ENCODE measurements at places on chromosomes 6 and 20.
A peak's percentile ranks its signal among the peaks of the same experiment; 100 is the strongest.

DNA sequence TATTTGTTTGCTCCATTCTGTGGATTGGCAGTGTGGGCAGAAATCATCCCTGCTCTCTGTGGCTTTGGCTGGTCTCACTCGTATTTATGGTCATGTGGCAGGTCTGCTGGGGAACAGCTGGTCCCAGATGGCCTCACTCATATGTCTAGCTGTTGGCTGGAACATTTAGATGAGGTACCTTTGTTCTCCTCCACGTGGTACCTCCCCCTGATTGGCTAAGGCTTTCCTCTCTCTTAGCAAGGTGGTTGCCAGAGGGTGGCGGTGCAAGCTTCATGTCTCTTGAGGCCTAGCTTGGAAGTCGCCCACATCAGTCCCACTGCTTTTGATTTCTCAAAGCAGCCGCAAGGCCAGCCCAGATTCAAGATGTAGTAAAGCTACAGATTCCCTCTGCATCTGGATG is 348.5 kb upstream of the BTBD3 start:
- no peak for DNase-seq

GRCh38 chr6:51273228-51273961 is 454.7 kb downstream of the TFAP2B start:
- DNase-seq = no peak

DNA sequence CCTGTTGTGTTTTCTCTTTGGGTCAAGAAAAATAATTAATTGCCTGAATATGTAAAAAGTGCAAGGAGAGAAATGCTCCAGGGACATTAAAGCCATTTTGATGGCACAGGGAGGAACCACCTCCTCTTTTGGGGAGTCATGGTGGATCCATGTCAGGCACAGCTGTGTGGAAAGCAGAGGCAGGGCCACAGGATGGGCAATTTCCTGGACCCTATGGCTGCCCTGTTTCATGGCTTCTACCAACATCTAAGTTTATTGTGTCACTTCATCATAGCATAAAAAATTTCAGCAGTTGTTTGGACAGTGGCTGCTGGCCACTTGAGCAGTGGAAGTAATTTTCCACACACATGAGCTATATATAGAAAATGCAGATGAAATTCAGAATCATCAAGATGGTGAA is 238.2 kb downstream of the SYNE1 start:
- DNase-seq = no peak

- DNase-seq = no peak
Observed at GRCh38 chr20:5195655-5196054, 68.8 kb downstream of the CDS2 start.

DNA sequence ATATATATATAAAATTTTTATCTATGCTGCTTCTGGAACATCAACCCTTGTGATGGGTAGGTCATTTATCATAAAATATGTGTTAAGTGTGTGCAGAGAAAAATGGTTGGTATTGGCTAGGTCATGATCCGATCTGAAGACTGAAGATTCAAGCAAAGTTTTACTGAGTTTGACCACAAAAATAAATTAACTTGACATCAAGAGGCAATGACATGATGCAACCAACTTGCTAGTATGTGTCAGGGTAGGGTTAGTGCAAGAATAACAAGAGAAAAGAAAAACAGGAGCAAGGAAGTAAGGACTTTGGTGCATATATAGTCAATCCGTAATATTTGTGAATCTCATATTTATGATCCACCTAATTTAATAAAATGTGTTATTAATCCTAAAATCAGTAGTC is 1202.0 kb upstream of the ADGRB3 start:
- no peak for DNase-seq

GRCh38 chr20:63978319-63979228 is 868 bp downstream of the SAMD10 start:
- DNase-seq = no peak

GRCh38 chr6:148509119-148509799 is 166.6 kb downstream of the SASH1 start:
- no peak for DNase-seq

DNA sequence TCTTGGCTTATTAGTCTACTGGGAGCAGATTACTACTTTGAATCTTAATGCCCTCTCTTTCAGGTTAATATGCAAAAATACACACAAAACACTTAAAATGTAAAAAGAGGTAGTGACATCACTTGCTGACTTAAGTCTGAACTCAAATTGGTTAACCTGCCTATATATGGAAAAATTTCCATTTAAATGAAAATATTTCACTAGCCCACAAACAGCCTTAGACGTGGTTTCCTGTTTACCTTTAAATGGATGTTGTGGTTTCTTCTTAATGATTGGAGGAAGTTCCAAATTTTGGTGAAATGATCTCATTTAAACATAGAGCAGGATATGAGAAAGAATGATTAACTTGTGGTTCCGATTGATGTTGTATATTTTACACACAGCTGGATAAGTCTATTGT is 553.7 kb downstream of the CD109 start:
- DNase-seq = no peak

GRCh38 chr20:63597651-63598478 is 23.8 kb upstream of the HELZ2 start:
- no peak for DNase-seq

DNA sequence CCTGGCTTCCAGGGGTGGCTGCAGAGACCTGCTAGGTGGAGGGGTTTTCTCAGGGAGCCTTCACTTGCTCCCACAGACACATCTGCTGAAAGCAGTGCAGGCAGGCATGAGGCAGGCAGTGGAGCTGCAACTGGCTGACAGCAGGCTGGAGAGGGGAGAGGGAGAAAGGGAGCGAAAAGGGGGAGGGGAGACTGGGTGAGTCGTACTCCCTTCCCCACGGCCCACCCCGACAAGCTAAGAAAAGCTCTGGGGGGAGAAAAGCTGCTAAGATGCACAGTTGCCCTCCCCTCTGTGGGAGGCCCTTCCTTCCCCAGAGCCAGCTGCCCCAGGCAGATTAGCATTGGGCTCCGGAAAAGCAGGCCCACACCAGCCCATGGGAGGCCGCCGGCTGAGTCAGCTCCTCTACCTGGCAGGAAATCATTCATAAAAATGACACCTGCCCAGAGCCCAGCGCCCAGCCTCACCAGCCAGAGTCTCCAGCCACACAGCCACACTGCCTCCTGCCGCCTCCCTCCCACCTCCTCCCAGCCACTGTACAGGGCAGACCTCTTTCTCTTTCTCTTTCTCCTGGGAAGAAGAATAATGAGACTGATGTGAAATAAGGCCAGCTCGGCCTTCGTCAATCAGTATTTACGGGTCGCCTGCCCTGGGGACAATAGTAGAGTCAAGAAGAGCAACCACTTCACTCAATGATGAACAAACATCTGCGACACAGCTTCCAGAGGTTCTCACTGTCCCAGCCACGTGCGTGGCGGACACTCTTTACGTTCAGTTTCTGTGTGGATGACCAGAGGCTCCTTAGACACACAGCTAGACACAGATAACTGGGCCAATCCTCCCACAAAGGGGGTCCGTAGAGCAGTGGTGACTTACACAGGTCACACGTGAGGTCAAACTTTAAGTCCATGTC is 7.7 kb upstream of the C20orf203 start:
- DNase-seq = no peak

DNA sequence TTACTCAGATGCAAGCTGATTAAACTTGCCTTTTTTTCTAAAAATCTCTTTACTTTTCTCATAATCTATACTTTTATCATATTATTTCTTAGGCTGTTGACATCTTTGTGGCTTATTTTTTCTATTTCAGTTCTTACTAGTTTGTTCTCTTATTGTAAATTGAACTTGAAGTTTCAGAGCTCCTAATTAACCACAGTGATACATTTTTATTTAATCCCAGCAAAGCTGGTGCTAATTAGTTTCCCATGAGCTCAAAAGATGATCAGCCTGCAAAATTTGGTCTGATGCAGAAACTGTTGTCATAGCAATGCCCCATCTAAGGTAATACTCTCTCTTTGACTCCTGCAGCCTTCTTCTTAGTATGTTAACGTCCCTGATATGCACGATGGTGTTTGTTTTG is 170.3 kb downstream of the FUT9 start:
- no peak for DNase-seq

DNA sequence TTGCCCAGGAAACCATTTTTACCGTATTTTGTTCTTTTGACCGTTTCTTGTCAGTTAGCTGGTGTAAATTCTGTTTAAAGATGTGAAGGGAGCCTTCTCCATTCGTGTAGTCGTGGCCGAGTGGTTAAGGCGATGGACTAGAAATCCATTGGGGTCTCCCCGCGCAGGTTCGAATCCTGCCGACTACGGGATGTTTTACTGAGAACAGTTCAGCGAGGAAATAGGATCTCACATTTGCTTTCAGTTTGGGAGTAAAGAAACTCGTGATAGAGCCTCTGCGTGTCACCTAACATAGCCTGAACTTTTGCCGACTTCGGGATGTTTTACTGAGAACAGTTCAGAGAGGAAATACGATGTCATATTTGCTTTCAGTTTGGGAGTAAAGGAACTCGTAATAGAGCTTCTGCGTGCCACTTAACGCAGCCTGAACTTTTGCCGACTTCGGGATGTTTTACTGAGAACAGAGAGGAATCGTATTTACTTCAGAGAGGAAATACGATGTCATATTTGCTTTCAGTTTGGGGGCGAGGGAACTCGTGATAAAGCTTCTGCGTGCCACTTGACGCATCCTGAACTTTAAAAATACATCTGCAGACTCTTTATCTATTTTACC is 5.9 kb upstream of the ZNF184 start:
- peak; percentile 74 for DNase-seq

DNA sequence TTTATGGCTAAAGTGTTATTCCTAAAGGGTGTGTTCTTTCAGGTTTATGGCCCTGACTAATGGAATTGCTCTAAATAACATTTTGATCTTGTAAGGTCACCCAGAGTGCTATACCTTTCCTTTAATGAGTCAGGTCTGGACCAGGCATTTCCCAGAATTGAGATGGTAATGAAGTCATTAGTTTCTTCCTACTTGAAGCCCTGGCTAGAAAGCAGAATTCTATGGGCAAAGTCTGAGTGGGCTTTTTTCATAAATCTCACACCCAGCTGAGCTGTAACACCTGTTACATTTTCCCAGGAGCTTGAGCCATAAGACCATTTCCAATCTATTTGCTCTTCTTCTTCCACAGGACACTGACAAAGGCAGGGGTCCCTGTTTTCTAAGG is 122.0 kb upstream of the ID4 start:
- no peak for DNase-seq

DNA sequence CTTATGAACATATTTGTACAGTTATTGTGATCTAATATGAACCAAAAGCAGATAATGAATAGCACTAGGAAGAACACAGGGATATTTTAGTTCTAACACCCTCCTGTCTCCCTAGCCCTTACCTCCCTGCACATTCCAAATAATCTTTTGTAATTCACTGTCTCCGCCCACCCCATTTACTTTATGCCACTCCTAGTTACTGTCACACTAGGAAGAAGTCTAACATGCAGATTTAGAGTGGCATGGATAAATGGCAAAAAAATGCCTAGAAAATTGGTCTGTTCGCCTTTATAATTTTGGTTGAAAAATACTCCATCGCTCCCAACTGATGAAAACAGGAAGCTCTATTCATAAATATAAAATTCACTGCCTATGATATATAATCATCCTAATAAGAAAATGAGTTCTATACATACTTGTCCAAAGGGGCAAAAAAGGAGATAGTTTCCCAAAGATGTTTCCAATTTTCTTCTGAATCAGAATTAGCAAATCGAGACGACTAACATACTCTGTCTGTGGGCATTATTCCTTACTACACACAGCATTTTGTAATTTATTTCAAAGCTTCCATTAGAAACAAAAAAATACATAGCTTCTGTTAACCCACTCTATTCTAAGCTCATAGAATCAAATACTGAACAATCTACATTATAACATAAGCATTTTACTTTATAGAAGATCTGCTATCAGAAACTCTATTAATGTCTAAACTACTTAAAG is 1.3 kb upstream of the RUNX2 start:
- no peak for DNase-seq

GRCh38 chr6:1436334-1437306 is 47.2 kb downstream of the FOXF2 start:
- DNase-seq = peak; percentile 4

DNA sequence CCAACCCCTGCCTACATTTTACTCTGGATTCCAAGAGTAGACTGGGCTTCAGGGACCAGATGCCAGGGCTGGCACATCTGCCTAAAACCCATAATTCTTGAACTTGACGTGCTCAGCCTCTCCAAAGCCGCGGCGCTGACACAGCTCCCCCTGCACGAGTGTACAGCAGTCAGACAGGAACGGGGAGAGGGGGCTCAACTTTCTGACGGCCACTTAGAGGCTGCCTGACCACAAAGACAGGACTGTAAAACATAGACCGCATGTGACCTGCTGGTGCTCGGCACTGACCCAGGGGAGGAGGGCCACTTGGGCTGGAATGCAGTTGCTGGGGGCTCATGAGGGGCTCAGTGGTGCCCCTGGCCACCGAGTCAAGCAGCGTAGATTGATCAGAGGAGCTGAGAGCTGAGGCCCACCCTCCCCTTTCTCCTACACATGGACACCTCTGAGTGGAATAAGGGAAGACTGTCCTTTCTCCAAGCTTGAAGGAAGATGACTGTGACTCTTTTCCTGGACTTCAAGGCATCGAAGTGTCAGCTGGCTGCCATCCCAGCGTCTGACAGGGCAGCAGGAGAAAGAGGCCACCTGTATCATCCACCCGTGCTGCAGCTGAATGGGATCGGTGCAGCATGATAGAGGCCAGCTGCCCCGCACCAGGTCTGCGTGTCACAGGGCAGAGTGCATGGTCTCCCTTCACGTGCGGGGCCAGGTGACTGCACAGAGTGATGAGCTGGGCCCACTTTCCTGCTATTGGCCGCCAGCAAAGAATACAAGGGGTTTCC is 171.3 kb upstream of the AGPAT4 start:
- no peak for DNase-seq

DNA sequence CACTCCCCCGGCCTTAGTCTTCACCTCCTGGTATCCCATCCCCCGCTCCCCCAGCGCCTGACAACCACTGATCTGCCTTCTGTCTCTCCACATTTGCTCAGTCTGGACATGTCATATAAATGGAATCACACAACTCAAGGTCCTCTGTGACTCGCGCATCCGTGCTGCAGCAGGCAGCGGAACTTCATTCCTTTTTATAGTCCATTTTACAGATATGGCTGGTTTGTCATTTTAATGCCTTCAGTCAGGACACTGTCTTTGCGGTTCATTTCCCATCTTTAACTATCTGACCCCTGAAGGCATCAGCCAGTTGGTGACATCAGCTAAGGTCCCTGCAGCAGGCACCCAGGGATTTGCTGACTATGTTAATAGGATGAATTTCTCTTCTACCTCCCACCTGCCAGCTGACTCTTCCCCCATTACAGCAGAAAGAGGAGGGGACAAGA is 125.7 kb downstream of the ZMYND8 start:
- DNase-seq = no peak

DNA sequence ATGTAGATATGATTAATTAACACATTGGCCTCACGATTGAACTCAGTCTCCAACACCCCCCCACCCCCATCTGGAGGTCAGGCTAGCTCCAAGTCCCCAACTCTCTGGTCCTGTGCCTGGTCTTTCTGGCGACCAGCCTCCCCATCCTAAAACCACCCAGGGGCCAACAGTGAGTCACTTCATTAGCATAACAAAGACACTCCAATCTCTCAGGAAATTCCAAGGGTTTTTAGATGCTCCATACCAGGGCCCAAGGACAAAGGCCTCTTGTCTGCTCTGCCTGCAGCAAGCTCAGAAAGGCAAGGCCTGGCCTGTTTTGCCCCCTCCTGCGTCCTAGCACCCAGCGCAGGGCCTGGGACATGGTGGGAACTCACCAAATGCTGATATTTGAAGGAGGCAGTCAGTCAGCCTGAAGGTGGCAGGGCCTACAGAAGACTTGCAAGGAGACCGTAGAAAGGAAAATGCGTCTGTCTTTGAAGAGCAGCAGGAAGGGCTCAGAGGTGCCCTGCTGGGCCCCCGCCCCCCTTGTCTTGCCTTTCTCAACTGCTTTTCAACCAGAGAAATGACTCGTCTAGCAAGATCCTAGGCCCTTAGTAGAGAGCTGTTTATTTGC is 184.7 kb downstream of the CDH4 start:
- DNase-seq = no peak

Data from activated naive CD4-positive, alpha-beta T cell (primary cell).